Gastrocnemius medialis (tissue), 4 donors: ENCODE measurements at places on chromosomes 11 and 22. TPM values are rescaled to one million over a fixed set of nuclear protein-coding genes. Genes with fewer than 3 reads are reported as not detected.

DNA sequence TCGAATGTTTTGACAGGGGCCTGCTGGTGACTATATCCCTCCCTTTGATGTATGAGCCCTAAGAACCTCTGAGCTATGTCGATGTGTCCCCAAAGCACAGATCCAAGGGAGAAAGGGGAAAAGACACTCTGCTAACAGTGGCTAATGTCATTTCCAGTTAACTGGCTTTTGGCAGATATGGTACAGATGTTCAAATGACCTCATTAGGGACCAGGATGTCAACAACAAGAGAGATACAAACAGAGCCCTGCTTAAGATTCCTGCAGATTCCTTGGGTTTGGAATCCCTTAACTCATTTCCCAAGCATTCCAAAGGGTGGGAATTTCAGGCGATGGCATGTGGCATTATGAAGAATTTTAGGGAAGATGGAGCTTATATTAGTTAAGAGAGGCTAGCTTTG lies 517.3 kb downstream of the SOX6 start:
- DNase-seq, result no peak

GRCh38 chr22:26541167-26541819 lies 29.0 kb upstream of the TFIP11 start:
- no peak for DNase-seq

DNA sequence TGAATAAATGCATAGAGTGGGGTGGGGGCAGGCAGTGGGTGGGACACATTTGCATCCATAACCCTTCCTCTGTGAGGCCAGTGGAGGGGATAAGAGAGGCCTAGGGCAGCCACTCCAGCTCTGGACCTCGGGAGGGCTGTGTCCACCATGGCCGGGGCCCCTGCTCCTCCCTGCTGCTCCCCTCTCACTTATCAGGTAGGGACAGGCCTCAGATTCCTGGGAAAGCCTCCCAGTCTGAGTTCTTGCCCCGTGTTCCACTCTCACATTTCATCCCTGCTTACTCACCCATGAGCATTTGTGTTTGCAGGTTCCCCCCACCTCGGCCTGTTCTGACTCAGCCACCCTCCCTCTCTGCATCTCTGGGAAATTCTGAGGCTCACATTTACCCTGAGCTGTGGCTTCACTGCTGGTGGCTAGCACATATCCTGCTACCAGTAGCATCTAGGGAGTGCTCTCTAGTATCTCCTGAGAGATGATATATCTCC lies 128.7 kb upstream of the TOP3B start:
- DNase-seq, result no peak

DNA sequence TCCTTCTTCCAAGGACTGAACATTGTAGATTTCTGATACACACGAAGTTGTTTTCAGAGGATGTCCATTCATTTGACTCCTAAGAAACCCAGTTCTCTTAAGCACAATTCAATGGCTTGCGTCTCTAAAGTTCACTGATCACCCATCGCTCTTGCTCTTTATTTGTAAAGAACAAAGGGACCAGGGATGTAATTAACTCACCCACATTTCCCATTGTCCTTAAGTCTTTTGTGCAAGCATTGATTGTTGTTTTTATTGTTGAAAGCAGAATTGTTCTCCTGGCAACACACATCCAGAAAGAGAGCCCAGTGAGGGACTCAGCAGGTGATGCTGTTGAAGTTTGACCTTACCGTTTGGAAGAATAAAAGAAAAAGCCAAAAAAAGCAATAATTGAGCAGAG lies 59.2 kb downstream of the SPON1 start:
- DNase-seq, result no peak

IL17REL gene
- total RNA-seq, result not detected

C1QTNF6 gene
- 0.76 TPM for total RNA-seq
